ENCODE measurements at places on chromosomes 1 and 21. TPM values are rescaled to one million over a fixed set of nuclear protein-coding genes. Genes with fewer than 3 reads are reported as not detected.

GRCh38 chr1:19759740-19760089, 40.0 kb downstream of the TMCO4 start:
- no peak for DNase-seq

- DNase-seq, result no peak
These were observed 35.5 kb downstream of the COLGALT2 start for GRCh38 chr1:184002071-184002470.

DNA sequence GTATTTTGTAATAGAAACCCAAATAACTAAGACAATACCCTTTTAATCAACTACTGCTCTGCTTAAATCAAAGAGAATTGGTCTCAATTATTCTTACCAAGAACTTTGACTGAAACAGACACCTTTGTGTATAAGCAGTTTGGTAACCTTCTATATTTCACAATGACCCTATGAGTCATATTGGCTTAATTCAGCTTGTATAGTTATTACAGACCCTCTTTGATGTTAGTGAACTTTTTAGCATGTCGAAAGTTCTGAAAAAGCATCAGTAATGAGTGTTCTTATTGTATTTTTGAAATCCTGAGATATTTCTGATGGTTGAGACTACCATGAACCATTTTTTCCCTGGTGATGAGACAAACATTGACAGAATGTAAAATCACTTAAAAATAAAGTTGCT, 43.3 kb upstream of the RABGAP1L start:
- DNase-seq, result no peak

DNA sequence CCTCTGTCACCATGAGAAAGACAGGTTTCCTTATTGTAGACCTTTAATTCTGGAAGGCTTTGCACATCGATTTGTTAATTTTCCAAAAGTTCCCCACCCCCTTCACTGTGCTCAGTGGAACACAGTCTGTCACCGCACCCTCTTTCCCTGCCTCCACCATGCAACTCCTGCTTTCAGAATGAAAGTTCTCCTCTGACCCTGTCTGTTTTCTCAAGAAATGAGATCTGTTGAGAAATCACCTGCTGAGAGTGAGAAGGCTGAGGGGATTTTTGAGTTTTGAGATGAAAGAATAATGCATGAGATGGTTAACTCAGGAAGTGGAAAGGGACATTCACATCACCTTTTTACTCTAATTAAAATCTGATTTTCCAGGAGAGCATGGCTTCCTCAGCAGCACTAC, 99.6 kb downstream of the CYYR1 start:
- no peak for DNase-seq

GRCh38 chr1:222279591-222279990, 268.3 kb downstream of the HHIPL2 start:
- no peak for DNase-seq

DNA sequence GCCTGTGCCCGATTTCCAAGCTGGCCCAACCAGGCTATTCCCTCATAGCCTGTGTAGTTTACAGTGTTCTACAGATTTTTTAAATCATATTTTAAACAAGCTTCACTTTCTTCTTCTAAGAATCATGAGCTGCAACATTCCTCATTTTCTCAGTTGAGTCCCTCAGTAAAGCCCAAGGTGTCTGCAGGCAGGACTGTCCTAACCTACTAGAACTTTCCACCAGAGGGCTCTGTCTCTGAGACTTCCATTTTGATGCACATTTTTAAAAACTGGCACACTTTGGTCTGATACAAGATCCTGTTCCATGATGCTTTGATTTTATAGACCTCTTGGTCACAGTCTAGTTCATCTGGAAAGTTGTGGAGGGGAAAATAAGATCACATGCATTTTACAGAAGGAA, 21.6 kb upstream of the SLAMF6 start:
- DNase-seq, result no peak

CD34 gene
- total RNA-seq, result 49.9 TPM

GRCh38 chr1:214404571-214405213, 123.7 kb downstream of the SMYD2 start:
- no peak for DNase-seq

DNA sequence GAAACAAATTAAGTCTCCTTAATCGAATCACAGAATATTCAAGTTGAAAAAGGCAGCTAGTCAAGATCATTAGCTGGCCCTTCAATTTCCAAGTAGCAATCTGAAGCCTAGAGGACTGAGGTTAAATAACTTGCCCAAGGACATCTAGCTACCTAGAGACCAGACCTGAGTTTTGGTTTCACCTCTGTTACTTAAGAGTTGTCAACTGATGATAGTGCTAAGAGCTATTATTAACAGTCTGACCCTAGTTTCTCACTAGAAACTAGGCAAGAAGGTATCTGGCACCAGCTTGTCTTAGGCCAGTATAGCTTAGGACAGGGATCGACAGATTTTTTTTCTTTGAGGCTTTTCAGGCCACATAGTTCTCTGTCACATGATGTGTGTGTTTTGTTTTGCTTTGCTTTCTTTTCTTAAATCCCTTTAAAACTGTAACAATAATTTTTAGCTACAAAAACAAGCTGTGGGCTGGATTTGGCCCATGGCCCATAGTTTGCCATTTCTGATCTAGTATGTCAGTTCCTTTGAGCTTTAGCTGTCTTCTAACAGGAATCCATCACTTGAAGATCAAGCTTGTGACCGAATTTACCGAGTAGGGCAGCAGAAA, 23.2 kb downstream of the TRIM45 start:
- no peak for DNase-seq

PTGFRN gene
- 216 TPM for total RNA-seq

DNA sequence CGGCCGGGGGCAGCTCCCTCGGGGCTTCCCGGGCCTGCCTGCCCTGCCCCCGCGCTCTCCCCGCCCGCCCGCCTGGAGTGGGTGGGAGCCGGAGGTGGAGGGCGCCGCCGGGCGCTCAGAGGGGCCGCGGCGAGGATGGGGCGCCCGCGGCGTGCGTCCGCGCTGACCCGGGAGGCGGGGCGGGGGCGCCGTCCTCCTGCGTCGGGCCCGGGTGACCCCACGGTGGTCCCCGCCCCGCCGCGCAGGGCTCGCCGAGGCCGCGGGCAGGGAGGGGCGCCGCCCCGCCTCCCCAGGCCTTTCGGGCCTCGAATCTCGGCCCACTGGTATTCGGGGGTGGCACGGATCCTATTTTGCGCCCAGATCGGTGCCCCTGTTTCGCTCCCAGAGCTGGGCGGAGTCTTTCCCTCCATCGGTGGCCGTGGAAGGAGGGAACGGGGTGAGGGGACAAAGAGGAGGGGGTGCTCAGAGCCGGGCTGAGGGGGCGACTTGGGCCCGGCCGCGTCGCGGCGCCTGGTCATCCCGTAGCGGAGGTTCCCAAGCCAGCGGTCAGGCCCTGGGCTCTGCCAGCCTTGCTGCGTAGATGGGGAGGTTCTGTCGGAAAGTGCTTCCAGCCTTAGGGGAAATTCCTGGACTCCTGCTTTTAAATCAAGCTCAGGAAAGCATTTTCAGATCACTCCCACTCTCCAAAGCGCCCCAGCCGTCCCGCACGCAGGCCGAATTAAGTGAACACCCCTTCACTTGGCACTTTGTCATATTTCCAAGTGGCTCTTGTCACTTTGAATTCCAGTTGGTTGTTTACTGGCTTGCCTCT, 545 bp downstream of the PATJ start:
- peak; percentile 79 for DNase-seq

- DNase-seq, result no peak
These were observed 31.2 kb upstream of the TSPEAR start for GRCh38 chr21:44742418-44743153.

DNA sequence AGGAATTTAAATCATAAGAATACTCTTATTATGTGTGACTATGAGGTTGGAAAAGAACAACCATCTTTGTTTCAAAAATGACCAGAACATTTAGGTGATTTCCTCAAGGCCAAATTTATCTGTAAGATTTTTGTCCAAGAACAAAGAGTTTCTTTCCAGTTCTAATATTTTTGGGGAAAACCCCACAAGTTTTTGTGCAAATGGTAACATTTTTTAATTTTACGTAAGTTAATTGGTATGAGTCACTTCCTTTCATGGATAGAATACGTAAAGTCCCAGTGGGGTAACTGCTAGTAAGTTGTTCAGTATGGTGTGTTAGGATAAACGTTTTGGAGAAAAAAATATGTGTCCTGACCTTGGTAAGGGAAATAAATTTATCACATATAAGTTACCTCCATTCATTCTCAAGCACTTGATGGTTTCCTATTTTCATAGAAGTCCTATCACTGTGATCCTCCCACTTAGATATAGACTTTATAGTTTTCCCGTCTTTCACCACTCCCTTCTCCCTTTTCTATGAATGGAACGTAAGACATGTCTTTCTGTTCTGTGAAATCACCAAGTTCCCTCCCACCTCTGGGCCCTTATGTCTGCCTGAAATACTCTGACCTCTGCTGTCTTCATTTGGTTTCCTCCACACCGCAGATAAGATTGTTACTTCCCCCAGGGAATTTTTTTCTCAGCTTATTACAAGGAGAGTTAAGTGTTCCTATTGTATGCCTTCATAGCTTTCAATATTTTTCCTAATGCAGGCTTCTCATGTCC, 34.9 kb upstream of the TSNAX start:
- DNase-seq, result no peak

CSDE1 gene
- total RNA-seq, result 900 TPM

GRCh38 chr21:29208682-29209059, 78.2 kb downstream of the MAP3K7CL start:
- DNase-seq, result no peak

GRCh38 chr1:84247425-84248220, 53.9 kb upstream of the SAMD13 start:
- no peak for DNase-seq

DNA sequence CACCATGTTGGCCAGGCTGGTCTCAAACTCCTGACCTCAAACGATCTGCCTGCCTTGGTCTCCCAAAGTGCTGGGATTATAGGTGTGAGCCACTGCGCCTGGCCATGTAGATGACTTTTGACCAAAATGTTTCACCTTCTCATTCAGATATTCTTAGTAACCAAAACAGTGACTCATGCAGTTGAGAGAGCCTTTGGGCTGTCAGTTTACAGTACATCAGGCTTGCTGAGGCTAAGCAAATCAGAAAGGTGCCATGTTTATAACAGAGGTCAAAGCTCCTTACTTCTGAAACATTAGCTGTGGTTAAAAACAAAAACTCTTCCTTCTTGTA, 21.0 kb downstream of the CNIH4 start:
- no peak for DNase-seq

- no peak for DNase-seq
These were observed 43.9 kb downstream of the DSCAM start for GRCh38 chr21:40803101-40803500.

- no peak for DNase-seq
These were observed 12.6 kb downstream of the TINAGL1 start for GRCh38 chr1:31588751-31589515.

COL8A2 gene
- total RNA-seq, result 1.7 TPM

DNA sequence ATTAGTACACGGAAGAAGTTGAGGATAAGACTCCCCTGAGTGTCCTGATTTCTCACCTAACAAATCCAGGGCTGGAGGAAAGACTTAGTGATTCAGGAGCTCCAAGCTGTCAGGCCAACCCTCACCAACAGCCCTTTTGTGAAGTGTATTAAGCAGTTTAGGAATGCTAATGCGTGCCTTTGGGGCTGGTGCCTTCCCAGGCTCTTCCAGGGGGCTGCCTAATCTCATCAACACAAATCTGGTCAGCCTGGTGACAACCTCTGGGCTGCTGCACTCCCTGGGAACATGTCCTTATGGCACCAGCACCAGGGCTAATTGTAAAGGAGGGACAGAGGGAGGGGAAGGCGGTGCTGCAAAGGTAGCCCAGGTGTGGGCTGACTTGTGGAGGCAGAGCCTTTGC, 15.5 kb downstream of the CSMD2 start:
- no peak for DNase-seq

TTC34 gene
- 0.35 TPM for total RNA-seq

DNA sequence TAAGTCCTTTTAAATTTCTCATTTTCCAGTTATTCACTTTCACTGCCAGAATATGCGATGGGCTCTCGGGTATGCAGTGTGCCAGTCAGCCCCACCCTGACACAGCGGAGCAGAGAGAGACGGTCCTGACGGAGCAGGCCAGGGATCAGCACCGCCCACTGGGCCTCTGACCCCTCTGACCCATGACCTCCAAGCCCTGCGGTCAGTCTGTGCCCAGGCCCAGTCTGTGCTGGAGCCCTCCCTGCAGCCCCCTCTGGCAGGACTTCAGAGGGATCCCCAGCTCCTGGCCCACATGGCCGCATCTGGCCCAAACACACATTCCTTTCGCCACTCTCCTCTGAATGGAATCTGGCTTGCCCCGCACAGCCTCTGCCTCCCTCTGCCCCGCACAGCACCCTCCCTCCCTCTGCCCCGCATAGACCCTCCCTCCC, 43.4 kb upstream of the COL6A2 start:
- peak; percentile 64 for DNase-seq

DNA sequence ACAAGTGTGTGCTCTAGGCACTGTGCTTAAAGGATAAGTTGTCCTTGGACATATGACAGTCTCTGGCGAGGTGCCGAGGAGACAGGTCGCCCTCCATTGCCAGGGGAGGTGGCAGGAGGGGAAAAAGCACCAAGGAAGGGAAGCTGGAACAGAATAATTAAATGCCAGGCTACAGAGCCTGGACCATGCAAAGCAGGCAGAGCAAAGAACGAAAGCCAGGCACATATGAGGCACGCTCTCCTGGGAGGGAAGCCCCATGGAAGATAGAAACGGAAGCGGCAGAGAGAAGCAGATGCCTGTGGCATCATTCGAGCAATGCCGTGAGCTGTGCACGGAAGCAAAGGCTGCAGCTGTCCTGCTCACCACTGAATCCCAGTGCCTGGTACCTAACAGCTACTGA, 91.2 kb downstream of the JAK1 start:
- no peak for DNase-seq

HSD3B2 gene
- not detected for total RNA-seq

UBASH3A gene
- total RNA-seq, result not detected

DNA sequence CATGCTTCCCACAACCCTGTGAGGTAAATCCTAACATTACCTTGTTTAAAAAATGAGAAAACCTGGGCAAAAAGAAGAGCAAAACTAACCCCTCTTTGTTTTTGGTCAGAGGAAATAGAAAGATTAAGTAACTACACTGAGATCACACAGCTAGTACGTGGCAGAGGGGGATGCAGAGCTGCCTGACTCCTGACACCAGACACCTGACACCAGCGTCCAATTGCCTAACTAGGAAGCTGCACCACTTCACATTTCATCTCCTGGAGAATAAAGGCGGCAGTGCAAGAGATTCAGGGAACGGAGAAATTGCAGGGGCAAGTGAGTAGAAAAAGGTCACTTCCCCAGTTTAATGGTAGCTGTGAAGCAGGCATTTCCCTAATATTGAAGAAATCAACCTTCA, 229.3 kb upstream of the PTBP2 start:
- no peak for DNase-seq

- no peak for DNase-seq
These were observed 146.0 kb upstream of the IVNS1ABP start for GRCh38 chr1:185463011-185463410.

DNA sequence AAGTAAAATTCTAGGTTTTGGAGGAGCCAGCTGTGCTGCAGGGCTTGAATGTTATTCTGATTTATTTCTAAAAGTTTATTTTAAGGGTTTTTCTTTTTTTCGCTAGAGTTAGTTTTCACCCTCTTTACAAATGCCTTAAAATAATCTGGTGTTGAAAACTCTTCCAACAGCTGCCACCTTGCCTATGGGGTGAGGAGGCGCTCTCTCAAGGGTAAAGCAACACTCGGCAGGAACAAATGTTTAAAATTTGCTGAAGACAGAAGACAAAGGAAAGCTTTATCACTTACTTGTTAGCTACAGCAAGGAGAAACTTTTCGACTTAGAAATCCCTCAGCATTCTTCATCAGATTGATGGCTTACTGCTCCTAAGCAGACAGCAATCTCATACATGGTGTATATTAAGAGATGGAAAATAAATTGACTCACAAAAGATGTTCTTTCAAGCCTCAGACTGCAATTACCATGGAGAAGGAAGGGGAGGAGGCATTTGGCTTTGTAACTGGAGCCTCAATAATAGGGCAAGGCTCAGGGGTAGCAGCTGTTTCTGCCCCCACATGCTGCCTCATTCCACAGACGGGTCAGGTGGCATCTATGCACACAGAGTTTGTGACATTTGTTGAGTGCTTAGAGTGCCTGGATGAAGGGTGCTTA, 79.8 kb upstream of the RALGPS2 start:
- DNase-seq, result no peak

Measured in cardiac septum (tissue), 1 donor.